Stimulated activated CD4-positive, alpha-beta T cell treated with anti-CD3 and anti-CD28 coated beads, TNF-alpha, amount 100 ng/mL, for 1 hour (primary cell): ENCODE measurements at places on chromosomes 2 and 18.

DNA sequence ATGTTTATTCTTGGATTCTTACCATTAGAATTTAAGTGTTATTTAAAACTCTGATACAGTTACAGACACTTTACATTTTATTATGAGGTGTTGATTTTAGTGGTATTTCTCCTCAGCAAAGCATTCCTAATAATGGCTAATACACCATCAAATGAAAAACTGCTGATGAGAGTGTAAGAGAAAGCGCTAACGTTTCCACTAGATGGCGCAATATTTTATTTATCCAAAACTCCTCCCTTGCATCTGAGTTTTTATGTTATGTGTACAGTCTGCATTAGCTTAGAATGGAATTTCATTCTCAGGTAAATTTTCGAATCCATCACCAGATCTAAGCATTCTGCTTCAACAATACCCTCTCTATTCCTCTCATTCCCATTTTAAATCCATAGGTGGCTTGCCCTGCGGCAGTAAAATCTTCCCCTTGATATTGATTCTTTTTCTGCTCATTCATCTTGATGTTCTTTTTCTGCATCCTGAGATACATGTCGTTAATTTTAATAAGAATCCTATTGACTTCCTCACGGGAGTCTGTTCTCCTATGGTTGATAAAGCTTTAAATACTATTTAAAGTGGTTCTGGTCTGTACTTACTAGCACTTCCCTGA lies 53.9 kb downstream of the PRKRA start:
- DNase-seq, result no peak

GRCh38 chr2:228786901-228787300 lies 484.2 kb downstream of the PID1 start:
- no peak for DNase-seq

DNA sequence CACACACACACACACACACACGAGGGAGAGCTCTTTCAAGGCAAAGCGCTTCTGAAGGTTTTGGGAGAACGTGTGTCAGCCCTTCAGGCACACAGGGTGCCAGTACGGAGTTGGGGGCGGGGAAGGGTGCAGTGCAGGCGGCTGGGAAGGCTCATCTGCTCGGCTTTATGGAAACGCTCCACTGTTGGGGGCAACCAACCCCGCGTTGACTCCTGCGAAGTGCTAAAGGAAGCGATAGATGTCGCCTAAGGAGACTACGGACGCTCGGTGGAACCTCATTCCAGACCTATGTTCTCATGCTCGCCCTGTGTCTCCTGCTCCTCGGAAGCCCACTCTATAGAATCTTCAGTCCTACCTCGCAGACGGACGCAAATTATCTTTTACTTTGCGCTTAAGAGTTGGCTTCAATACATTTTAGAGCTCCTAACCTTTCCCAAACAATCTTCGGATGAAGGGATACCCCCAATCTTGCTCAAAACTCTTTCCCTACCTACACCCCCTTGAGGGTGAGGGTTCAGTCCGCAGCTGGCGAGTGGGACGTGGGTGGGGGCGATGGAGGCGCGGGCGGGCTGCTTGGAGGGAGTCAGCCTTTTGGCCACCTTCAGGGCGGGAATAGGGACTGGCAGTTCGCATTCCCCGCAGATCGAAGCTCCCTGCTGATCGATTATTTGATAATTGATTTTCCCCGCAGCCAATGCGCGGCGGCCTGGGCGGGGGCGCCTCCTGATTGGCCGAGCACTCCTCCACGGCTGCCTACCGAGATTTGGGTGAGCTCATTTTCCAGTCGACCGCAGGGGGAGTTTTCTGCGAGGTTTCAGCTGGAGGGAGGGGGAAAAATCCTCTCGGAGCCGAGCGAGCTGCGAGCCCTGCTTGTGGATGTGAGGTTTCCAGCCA lies 1.9 kb upstream of the MEIS1 start:
- DNase-seq, result no peak

DNA sequence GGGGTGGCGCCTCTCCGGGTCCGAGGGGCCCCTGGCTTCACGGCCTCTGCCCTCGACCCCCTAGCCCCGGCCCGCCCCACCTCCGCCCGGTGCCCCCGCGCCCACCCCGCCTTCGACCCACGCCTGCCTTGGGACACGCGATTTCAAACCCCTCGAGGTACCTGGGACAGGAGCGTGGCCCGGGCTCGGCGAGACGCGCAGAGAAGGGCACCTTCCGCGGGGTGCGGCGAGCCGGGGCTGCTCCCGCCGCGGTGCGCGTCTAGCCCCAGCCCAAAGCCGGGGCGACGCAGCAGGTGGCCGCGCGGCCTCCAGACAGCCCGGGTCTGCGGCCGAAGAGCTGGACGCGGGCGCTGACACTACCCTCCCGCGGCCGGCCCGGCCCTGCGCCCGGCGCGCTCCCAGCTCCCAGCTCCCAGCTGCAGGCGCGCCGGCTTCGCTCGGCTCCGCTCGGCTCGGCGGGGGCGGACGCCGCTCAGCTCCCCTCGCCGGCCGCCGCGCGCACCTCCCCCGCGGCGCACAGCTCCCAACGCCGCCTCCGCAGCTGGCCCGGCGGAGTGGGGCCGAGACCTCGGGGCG lies at the start of gene CRACDL:
Gene CRACDL, minus strand, starts transcription at position 449 of the 576 bp plus-strand sequence. CDS start 89,425 bp downstream, outside the sequence.
- DNase-seq, result no peak

GRCh38 chr2:36271266-36271665 lies 84.3 kb upstream of the CRIM1 start:
- DNase-seq, result no peak

DNA sequence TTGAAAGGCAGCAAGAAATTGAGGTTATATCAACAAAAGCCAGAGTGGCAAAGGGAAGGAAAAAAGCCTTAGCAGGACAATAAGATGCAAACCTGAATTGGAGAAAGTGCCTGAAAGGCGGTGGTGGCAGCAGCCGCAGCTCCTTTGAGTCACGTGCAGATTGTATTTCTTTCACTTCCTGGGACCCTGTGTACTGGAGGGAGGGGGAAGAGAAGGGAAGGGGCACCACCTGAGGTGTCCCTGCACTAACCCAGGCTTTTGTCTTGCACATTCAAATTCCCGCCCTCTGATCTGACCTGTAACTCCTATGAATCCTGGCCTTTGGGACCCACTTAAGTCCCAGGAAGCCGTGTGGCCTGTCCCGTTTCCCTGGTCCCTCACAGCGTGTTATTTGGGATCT lies 326.1 kb upstream of the SKOR2 start:
- no peak for DNase-seq

GRCh38 chr2:95387358-95387757 lies 15.2 kb upstream of the FAHD2A start:
- DNase-seq, result no peak

GRCh38 chr2:124953921-124954320 lies 928.8 kb downstream of the CNTNAP5 start:
- DNase-seq, result no peak

DNA sequence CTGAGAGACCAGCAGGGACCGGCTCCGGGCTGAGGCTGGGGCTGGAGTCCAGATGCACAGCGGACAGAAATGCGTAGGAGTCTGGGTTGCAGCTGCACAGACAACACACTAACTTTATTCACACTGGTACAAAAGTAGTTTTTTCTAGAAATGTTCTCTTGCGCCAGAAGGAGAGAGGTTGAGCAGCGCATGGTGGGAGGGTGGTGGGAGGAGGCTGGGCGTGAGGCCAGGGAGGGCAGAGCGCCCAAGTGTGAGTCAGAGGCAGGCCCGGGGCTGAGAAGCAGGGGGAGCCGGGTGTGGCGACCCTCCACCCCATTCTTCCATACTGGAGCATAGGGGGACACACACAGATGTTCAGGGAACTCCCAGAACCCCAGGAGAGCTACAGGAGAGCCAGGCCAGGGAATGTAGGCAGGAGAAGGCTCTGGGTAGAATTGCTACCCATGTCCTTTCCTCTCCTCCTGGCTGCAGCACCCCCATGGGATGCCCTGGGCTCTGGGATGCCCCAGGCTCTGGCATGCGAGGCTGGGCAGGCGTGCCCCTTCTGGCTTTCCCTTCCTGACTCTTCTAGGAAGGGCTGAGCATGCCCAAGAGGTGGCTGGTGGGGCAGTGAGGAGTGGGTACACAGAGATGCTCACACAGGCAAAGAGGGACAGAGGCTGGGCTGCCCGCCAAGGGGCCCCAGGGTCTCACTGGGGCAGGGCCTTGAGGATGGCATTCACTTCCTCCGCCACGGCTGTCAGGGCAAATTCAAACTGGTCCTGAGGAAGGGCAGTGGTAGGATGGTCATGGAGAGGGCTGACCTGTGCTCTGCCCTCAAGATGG lies 10.6 kb downstream of the DNAJB2 start:
- DNase-seq, result no peak

DNA sequence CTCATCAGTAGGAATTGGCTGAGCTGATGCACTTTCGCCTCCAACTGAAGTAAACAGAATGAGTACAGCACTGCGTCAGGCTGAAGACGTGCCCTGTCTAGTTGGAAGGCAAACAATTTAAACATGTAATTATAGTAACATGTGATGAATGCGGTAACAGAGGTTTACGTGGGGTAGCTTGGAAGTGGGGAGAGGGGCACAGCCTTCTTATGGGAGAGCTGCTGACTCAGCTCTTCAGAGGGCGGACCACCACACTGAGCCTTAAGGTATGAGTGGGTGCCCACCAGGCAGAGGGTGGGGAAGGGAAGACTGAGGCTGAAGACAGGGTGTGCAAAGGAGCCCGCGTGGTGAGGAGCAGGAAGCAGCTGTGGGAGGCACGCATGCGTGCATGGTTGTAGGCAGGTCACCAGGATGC lies 6.2 kb upstream of the EHD3 start:
- DNase-seq, result no peak

DNA sequence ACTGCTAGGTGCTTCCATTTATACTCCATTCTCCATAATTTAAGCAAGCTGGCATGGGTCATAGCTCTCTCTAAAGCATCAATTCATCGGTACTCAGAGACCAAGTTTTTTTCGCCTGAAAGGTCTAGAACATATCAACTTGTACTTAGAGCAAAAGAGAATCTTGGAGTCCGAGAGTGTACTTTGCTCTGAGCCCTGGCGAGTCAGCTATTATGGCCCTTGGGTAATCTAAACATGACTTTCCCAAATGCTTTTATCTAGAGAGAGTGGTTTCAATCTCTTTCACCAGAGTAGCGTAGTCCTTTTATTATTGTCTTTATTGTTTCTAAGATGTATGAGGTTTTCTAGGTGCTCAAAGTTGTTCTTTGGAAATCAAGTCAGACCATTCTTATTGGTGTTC lies 34.4 kb downstream of the MAIP1 start:
- no peak for DNase-seq

DNA sequence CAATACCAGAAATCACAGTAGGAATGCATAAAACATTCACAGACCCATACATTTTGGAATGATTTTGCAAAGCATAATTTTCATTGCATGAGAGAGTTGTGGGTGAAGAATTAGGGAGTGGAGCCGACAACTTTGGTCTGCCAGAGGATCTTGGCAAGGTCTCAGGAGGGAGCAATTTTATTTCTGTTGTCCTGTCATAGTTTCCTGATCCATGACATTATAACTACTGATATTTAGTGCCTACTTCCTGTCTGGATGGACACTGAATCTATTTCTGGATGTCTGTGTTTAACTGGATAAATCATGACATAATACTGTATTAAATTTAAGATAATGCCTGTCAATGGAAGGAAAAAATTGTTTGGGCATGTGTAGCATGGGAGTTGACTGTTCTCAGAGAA lies 2.4 kb downstream of the ITGA4 start:
- DNase-seq, result no peak

DNA sequence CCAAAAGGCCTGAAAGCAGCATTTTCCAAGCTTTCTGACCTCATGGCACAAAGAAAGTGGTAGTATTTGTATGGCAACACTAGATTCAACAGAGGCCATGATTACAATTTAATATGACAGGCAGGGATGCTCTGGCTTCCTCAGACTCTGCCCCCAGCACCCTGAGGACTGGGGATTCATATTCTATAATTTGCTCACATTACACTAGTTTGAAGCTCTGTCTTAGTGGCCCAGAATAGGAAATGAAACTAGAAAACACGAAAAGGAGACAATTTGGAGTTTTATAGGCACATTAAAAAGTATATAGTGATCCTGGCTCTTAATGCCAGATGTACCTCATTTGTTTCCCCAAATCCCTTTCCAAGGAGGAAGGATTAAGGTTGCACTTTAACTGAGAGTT lies 173.0 kb upstream of the STK17B start:
- no peak for DNase-seq
